ENCODE measurements at places on chromosomes 2 and 18.

DNA sequence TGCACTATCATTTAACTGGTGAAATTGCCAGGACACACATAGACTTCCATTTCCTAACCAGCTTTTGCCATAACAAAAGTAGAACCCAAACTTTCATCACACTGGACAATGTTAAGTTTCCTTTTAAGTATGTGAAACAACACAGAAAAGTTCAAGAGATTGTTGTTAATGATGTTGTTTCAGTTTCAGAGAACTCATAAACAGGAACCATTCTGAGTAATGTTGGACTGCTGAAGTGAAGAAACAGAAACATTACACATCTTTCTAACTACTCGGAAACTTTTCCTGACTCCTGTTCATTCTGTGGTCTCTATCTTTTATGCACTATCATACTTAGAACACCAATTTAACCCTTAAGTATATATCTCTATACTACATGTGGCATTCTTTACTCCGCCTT is 179.2 kb downstream of the RIT2 start:
- no peaks in the 10 kb centered on the region for H3K27me3 ChIP-seq
- H3K36me3 ChIP-seq: no peaks in the 10 kb centered on the region
- DNase-seq: peak; percentile 59
- no peak overlapping the region for H3K27ac ChIP-seq
- H3K4me1 ChIP-seq: no peaks in the 10 kb centered on the region

DNA sequence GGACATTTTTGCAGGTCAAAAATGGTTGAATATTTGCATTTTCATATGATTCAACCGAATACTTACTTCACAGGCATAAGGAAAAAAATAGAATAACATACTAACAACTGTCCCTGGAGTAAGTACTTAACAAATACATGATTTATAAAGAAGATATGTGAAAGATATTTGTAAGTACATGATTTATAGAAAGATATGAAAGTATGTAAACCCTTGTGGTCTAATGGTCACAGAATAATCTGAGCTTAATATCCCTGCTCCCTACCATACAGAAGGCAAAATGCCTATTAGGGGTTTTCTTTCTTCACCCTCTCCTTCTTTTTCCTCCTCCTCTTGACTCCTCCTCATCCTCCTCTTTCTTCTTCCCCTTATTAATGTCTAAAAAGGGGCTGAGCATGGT is 20.6 kb upstream of the ACTR3 start:
- H3K4me1 ChIP-seq: no peaks in the 10 kb centered on the region
- H3K36me3 ChIP-seq: no peaks in the 10 kb centered on the region
- DNase-seq: no peak
- no peak overlapping the region for H3K27ac ChIP-seq
- H3K27me3 ChIP-seq: no peaks in the 10 kb centered on the region

DNA sequence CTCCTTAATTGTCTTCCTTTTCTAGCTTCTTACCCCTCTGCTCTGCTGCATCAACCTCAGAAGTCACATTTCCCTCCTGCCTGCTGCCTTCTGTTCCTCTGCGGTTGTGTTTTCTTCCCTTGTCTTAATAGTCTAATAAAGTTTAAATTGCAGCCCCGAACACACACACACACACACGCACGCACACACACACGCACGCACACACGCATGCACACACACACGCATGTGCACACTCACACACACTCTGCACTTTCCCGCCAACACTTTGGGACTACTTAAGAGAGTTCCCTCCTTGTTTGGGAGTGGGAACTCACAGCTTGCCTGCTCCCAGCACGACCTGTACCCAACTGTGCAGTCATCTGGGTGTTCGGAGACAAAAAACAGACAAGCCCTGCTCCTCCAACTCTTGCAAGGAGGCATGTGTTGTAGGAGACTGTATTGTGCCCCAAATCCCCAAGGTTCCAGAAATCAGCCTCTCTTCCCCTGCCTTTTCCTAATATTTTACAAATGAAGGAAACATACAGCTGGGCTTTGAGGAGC is 99.1 kb downstream of the SETBP1 start:
- no peaks in the 10 kb centered on the region for H3K36me3 ChIP-seq
- no peak for DNase-seq
- H3K27ac ChIP-seq: no peak overlapping the region

GRCh38 chr18:78514910-78515670 is 464.5 kb upstream of the SALL3 start:
- no peak overlapping the region for H3K27ac ChIP-seq
- H3K27me3 ChIP-seq: no peaks in the 10 kb centered on the region
- no peak overlapping the region for H3K4me3 ChIP-seq
- DNase-seq: no peak
- H3K4me1 ChIP-seq: no peaks in the 10 kb centered on the region

GRCh38 chr2:233929352-233930022 is 12.3 kb downstream of the TRPM8 start:
- no peaks in the 10 kb centered on the region for H3K36me3 ChIP-seq
- H3K27me3 ChIP-seq: no peaks in the 10 kb centered on the region
- H3K27ac ChIP-seq: no peak overlapping the region
- H3K4me1 ChIP-seq: no peaks in the 10 kb centered on the region
- DNase-seq: no peak

GRCh38 chr2:200756618-200757321 is 54.9 kb upstream of the BZW1 start:
- no peak overlapping the region for H3K4me3 ChIP-seq
- H3K36me3 ChIP-seq: no peaks in the 10 kb centered on the region
- no peak for DNase-seq
- no peaks in the 10 kb centered on the region for H3K4me1 ChIP-seq
- no peaks in the 10 kb centered on the region for H3K27me3 ChIP-seq

DNA sequence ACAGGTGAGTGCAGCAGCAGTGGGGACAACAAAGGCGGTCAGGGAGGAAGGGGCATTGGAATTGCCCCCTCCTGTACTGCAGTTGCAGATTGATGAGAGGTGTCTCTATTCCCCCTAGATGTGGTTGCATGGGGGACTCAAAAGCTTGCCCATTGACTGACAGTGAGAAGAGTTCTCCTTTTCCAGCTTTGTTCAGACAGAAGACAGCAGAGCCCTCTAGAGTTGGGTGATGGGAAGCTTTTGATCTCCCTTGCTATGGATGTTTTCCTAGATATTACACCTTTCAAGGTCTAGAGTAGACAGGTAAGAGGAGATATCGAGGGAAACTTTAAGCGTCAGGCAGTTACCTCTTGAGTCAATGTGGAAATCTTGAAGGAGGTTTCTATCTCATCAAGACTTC is 2.9 kb downstream of the PROKR1 start:
- H3K27me3 ChIP-seq: peaks cover 9% of the 10 kb centered on the region
- no peak overlapping the region for H3K27ac ChIP-seq
- no peak overlapping the region for H3K4me3 ChIP-seq
- no peak for DNase-seq
- H3K4me1 ChIP-seq: no peaks in the 10 kb centered on the region

- H3K27me3 ChIP-seq: no peaks in the 10 kb centered on the region
- no peaks in the 10 kb centered on the region for H3K36me3 ChIP-seq
- peaks cover 50% of the 10 kb centered on the region for H3K4me1 ChIP-seq
- DNase-seq: no peak
- no peak overlapping the region for H3K27ac ChIP-seq
These were observed 28.7 kb upstream of the MYCN start for GRCh38 chr2:15911686-15912085.

DNA sequence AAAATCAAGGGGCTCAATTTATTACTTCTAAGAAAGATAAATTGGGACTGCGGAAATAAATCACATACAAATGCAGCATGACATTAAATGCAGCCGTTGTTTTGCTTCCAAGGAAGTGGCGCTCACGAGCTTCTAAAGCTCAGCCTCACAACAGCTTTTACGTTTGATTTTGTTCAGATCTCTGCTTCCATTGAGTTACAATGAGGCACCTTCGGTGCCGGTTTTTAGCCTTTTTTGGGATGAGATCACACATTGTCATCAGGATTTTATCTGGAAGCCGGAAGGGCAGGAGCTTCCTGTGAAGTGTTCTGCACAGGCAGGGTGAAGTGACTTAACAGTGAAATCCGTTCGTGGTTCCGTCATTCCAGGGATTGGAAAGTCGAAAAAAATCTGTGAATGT is 209.8 kb downstream of the DCDC2C start:
- H3K4me1 ChIP-seq: no peaks in the 10 kb centered on the region
- no peaks in the 10 kb centered on the region for H3K36me3 ChIP-seq
- H3K27me3 ChIP-seq: no peaks in the 10 kb centered on the region
- H3K4me3 ChIP-seq: no peak overlapping the region
- no peak for DNase-seq

GRCh38 chr2:205011031-205011430 is 465.8 kb downstream of the PARD3B start:
- no peaks in the 10 kb centered on the region for H3K27me3 ChIP-seq
- no peaks in the 10 kb centered on the region for H3K4me1 ChIP-seq
- no peak overlapping the region for H3K27ac ChIP-seq
- DNase-seq: no peak
- H3K36me3 ChIP-seq: no peaks in the 10 kb centered on the region

DNA sequence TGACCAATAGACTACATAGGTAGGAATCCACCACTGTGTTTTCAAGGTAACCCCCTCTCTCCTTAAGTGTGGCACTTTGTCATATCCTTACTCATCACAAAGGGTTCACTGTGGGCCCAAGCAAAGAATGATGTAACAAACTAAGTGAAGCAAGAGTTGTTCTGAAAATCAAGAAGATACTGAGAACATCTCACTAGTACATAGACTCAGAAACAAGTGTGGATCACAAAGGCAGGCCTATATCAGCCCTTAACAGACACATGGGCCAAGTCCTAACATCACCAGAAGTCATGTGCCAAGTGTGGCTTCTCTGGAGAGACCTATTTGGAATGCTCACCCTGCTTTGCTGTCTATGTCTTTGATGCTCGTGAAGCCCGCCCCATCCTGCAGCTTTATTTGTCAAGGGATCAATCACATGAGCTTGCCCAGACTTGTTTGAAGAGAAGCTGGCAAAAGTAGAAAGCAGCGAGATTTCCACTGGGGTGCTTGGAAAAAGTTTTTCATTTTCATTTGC is 131.2 kb upstream of the TTC39C start:
- no peak overlapping the region for H3K27ac ChIP-seq
- no peak overlapping the region for H3K4me3 ChIP-seq
- H3K36me3 ChIP-seq: no peaks in the 10 kb centered on the region

Measured in MM.1S (cell line).